ENCODE measurements at places on chromosomes 11 and 22. TPM values are rescaled to one million over a fixed set of nuclear protein-coding genes. Genes with fewer than 3 reads are reported as not detected.
A peak's percentile ranks its signal among the peaks of the same experiment; 100 is the strongest.

GRCh38 chr11:2708151-2708581 is 8.4 kb upstream of the KCNQ1OT1 start:
- peaks cover 13% of the 10 kb centered on the region for H3K27me3 ChIP-seq
- no peak for DNase-seq
- H3K27ac ChIP-seq = no peak overlapping the region
- no peaks in the 10 kb centered on the region for H3K36me3 ChIP-seq

DNA sequence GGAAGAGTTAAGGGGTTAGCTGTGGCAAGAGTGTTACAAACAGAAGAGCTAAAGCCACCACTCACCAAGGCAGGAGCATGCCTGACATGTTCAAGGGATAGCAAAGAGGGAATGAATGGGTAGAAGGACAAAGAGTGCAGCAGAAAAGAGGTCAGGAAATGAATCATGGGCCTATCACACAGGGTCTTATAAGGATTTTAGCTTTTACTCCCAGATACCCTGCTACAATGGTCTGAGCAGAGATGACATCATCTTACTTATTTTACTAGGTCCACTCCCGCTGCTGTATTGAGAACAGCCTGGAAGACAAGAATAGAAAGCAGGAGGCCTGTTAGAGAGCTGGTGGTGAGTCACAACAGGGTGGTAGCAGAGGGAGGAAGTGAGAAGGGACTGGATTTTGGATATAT is 9.8 kb downstream of the TRAF6 start:
- H3K36me3 ChIP-seq = peaks cover 20% of the 10 kb centered on the region
- peaks cover 3% of the 10 kb centered on the region for H3K4me1 ChIP-seq
- H3K27ac ChIP-seq = peak overlapping the region; percentile 17
- no peak overlapping the region for H3K4me3 ChIP-seq
- no peak for DNase-seq

GRCh38 chr11:115958089-115959000 is 454.1 kb upstream of the CADM1 start:
- H3K27me3 ChIP-seq = peaks cover 16% of the 10 kb centered on the region
- no peaks in the 10 kb centered on the region for H3K36me3 ChIP-seq
- no peak for DNase-seq
- H3K4me1 ChIP-seq = peaks cover 38% of the 10 kb centered on the region
- H3K27ac ChIP-seq = peak overlapping the region; percentile 89
- H3K4me3 ChIP-seq = no peak overlapping the region

DNA sequence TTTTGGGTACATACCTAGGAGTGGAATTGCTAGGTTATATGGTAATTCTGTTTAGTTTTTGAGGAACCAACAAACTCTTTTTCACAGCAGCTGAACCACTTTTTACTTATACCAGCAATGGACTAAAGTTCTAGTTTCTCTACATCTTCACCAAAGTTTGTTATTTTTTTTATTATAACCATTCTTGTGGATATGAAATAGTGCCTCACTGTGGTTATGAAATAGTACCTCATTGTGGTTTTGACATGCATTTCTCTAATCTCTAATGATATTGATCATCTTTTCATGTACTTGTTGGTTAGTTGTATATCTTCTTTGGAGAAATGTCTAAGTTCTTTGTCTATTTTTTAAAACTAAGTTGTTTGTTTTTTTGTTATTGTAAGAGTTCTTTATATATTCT is 27.2 kb downstream of the STIM1 start:
- H3K36me3 ChIP-seq = no peaks in the 10 kb centered on the region
- H3K27ac ChIP-seq = no peak overlapping the region
- H3K27me3 ChIP-seq = no peaks in the 10 kb centered on the region
- no peak overlapping the region for H3K4me3 ChIP-seq
- H3K4me1 ChIP-seq = peaks cover 29% of the 10 kb centered on the region

GRCh38 chr22:17896586-17896985 is 122.3 kb upstream of the BID start:
- peaks cover 23% of the 10 kb centered on the region for H3K36me3 ChIP-seq
- H3K27me3 ChIP-seq = no peaks in the 10 kb centered on the region
- H3K4me3 ChIP-seq = no peak overlapping the region
- H3K4me1 ChIP-seq = peaks cover 20% of the 10 kb centered on the region
- H3K27ac ChIP-seq = peak overlapping the region; percentile 2
- peak; percentile 25 for DNase-seq

GRCh38 chr11:68258363-68258765 is 13.4 kb downstream of the C11orf24 start:
- H3K4me1 ChIP-seq = no peaks in the 10 kb centered on the region
- H3K36me3 ChIP-seq = peaks cover 12% of the 10 kb centered on the region
- H3K27me3 ChIP-seq = peaks cover 3% of the 10 kb centered on the region
- no peak overlapping the region for H3K4me3 ChIP-seq
- no peak for DNase-seq
- H3K27ac ChIP-seq = no peak overlapping the region

- no peak for DNase-seq
- H3K4me1 ChIP-seq = peaks cover 4% of the 10 kb centered on the region
- peaks cover 57% of the 10 kb centered on the region for H3K27me3 ChIP-seq
- H3K27ac ChIP-seq = no peak overlapping the region
- H3K4me3 ChIP-seq = no peak overlapping the region
Observed at GRCh38 chr22:45642986-45643385, 28.6 kb upstream of the ATXN10 start.

- H3K27me3 ChIP-seq = no peaks in the 10 kb centered on the region
- DNase-seq = no peak
- H3K36me3 ChIP-seq = peaks cover 6% of the 10 kb centered on the region
- H3K4me3 ChIP-seq = no peak overlapping the region
- H3K4me1 ChIP-seq = peaks cover 20% of the 10 kb centered on the region
Observed at GRCh38 chr11:77402218-77402556, 71.7 kb downstream of the PAK1 start.

Gene XKR3
- total RNA-seq = not detected

Gene SMC1B
- not detected for total RNA-seq

Gene GDPD4
- total RNA-seq = not detected

Data from progenitor cell of endocrine pancreas (in vitro differentiated cells).